ENCODE measurements at places on chromosomes 7 and 10. TPM values are rescaled to one million over a fixed set of nuclear protein-coding genes. Genes with fewer than 3 reads are reported as not detected.

DNA sequence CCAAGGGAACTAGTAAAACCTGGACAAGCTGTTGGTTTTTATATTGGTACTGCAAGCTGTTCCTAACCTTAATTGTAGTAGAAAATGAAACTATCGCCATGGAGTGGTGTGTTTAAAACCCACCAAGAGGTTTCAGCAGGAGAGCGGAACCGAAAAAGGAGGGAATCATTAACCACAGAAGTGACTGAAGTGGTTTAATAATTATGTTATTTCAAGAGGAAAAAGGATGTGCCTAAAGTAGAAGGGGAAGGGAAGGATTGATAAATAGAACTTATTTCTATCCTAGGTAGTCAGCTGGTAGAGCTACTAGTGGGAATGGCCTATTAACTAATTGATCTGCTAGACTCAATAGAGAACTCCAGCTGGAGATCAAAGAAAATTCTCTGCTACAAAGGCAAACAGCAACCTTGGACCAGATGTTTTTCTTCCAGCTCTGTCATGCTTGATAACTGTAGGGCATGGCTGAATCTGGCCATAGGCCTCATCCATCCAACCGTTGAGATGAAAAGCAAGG lies 91.8 kb downstream of the BAMBI start:
- H3K27ac ChIP-seq = no peak overlapping the region
- no peaks in the 10 kb centered on the region for H3K27me3 ChIP-seq
- no peaks in the 10 kb centered on the region for H3K36me3 ChIP-seq

DNA sequence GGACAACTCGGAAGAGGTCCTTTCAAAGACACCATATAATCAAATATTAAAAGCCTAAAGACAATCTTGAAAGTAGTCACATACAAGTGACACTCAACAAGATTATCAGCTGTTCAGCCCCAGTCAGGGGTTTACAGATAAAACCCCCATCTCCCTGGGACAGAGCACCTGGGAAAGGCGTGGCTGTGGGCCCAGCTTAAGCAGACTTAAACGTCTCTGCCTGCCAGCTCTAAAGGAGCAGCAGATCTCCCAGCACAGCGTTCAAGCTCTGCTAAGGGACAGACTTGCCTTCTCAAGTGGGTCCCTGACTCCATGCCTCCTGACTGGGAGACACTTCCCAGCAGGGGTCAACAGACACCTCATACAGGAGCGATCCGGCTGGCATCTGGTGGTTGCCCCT lies 18.0 kb downstream of the CDCA7L start:
- no peak overlapping the region for H3K4me3 ChIP-seq
- no peak overlapping the region for H3K27ac ChIP-seq
- peaks cover 27% of the 10 kb centered on the region for H3K4me1 ChIP-seq
- peaks cover 29% of the 10 kb centered on the region for H3K36me3 ChIP-seq
- no peak for DNase-seq

DNA sequence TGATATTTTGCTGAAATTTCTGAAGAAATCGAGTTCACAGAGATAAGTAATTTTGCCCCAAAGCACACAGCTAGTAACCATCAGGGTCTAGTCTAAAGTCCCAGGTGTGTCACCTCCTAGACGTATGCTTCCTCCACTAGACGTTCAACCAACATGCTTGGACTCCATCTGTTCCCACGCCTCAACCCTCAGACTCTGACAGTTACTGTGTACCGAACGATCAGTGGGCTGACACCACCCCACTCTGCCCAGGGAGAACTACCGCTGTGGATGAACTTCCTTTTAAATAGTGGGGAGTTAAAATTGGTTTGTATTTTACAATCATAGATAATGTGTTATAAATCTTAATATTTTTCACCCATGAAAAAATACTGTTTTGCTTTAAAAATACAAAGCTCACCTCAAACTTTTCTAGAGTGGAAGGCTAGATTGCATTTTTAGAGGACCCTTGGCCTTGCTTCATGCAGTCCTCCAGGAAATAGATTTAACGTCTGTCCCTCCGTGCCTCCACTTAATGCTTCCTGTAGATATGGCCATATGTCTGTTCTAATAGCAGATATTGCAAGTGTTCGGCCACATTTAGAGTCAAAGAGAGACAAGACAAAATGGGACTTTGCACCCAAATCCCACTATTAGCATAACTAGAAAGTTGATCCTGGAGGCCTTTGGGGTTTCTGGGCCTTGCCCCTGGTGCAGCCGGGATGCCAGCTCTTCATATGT lies 91.4 kb upstream of the ZPBP start:
- no peak for DNase-seq
- H3K36me3 ChIP-seq = no peaks in the 10 kb centered on the region

DNA sequence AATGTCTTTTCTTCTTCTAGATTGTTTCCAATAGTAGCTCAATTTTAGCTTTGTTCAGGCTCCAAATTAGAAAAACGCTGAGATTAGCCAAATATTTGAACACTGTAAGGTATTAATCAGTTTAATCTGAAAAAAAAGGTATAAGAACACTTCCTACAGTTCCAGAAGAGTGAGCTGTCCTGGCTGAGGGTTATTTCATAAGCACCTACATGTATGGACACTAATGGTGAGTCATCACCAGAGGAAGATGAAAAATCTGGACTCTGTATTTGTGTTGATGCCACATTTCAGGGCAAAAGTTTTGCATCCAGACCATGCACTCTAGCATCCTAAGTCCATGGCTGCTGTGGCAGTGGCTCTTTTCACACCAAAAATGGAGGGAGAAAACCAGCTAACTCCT lies 189.5 kb downstream of the ANKRD30A start:
- no peaks in the 10 kb centered on the region for H3K36me3 ChIP-seq
- no peak overlapping the region for H3K4me3 ChIP-seq
- no peaks in the 10 kb centered on the region for H3K27me3 ChIP-seq
- no peak overlapping the region for H3K27ac ChIP-seq
- H3K4me1 ChIP-seq = no peaks in the 10 kb centered on the region
- DNase-seq = no peak

Gene TBRG4
- 63.7 TPM for total RNA-seq

- DNase-seq = no peak
- no peak overlapping the region for H3K27ac ChIP-seq
- no peak overlapping the region for H3K4me3 ChIP-seq
- H3K4me1 ChIP-seq = no peaks in the 10 kb centered on the region
Observed at GRCh38 chr10:121085367-121085766, 234.2 kb downstream of the WDR11 start.

Gene SVOPL
- total RNA-seq = not detected

GRCh38 chr7:107890962-107891635 lies at the start of gene DLD:
TSS of gene DLD (plus strand) at chr7:107891183. CDS start at chr7:107891251, 68 bp downstream.
- peaks cover 20% of the 10 kb centered on the region for H3K36me3 ChIP-seq
- H3K27me3 ChIP-seq = peaks cover 2% of the 10 kb centered on the region

- peak overlapping the region; percentile 57 for H3K27ac ChIP-seq
- peaks cover 59% of the 10 kb centered on the region for H3K36me3 ChIP-seq
- DNase-seq = peak; percentile 15
- no peak overlapping the region for H3K4me3 ChIP-seq
- peaks cover 70% of the 10 kb centered on the region for H3K4me1 ChIP-seq
Observed at GRCh38 chr7:137919987-137920386, 73.2 kb upstream of the DGKI start.

Gene EVX1
- total RNA-seq = not detected

DNA sequence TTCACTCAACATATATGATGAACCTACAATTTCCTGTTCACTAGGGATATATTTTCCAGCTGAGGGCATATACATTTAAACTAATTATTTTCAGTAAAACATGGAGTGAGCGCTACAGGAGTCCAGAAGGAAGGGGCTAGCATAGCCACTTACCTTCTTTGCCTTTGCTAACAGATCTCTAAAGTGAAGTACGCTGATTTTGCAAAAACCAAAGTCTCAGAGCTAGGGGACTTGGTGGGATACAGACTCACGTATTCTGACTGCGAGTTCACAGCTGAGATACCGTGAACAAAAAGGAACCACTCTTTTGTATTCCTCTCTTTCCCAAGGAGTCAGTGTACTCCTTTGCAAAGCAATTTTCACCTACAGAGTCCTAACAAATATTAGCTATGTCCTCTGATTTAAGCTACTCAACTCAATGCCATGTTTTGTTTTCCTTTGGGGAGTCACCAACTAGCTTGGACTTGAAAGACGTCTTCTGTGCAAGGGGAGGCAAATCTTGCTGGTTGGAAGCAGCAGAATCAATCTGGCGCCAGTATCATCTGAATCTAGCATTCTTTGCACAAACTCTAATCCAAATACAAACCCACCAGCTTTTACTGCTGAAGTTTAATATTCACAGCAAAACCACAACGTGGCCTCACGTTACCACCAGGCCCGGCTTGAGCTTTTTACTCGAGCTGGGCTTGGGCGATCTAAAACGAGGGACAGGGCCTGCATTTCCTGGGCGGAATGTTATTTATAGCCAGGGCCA lies 657 bp downstream of the CDNF start:
- H3K27me3 ChIP-seq = no peaks in the 10 kb centered on the region
- H3K36me3 ChIP-seq = peaks cover 12% of the 10 kb centered on the region
- no peak for DNase-seq
- H3K4me1 ChIP-seq = peaks cover 20% of the 10 kb centered on the region
- peak overlapping the region; percentile 91 for H3K4me3 ChIP-seq
- peak overlapping the region; percentile 90 for H3K27ac ChIP-seq

DNA sequence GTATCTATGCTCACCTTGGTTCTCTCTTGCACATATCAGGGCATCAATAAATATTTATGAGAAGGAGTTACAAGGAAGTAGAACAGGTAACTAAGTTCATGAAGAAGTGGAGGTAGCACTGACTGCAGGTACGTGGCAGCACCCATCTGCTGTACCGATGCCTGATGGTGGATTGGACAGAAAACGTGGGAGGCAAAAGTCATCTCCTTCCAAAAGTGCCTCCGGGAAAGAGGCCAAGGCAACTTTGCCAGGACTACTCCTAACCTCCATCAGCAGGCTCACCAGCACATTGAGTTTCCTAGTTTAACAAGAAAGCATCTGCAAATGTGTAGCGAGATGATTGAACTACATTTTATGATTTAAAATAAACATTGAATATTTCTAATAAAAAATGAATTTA lies 248.8 kb downstream of the ANKRD7 start:
- H3K4me1 ChIP-seq = no peaks in the 10 kb centered on the region
- no peak overlapping the region for H3K27ac ChIP-seq
- no peak for DNase-seq

DNA sequence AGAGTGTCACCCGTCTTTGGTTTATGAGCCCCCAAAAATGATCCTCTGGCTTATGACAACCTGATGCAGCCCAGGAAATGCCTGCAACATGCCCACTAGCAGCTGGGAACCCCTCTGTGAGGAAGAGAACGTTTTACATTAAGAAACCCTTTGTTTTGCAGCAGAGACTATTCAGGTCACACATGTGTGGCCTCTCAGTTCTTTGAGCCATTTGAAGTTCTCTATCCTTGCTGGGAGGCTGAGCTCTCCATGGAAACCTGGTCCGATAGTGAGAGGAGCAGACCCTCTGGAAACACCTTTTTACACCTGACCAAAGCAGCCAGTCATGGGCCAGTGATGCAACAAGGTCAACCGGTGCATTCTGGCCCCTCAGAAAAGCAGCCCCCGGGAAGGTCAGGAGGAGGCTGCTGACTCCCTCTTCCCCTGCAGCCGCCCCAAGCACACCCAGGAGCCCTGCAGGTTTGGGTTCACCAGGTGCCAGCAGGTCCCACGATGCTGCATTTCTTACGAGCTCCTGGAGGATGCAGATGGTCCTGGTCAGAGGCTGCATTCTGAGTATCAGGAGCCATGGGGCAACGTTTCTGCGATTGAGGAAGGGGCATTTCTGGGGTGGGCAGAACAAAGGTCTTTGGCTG lies 134.3 kb downstream of the ZMYND11 start:
- no peak for DNase-seq
- peaks cover 4% of the 10 kb centered on the region for H3K36me3 ChIP-seq
- H3K4me3 ChIP-seq = no peak overlapping the region

- peaks cover 23% of the 10 kb centered on the region for H3K4me1 ChIP-seq
- no peak overlapping the region for H3K27ac ChIP-seq
- H3K4me3 ChIP-seq = no peak overlapping the region
Observed at GRCh38 chr10:123136806-123137642, 1.3 kb downstream of the HMX3 start.

Gene SP4
- 3.6 TPM for total RNA-seq

Gene NPFFR1
- not detected for total RNA-seq

GRCh38 chr7:133561396-133561795 lies 308.5 kb downstream of the EXOC4 start:
- H3K4me1 ChIP-seq = peaks cover 51% of the 10 kb centered on the region
- no peaks in the 10 kb centered on the region for H3K36me3 ChIP-seq
- H3K27ac ChIP-seq = no peak overlapping the region
- DNase-seq = no peak
- no peak overlapping the region for H3K4me3 ChIP-seq
- peaks cover 2% of the 10 kb centered on the region for H3K27me3 ChIP-seq

DNA sequence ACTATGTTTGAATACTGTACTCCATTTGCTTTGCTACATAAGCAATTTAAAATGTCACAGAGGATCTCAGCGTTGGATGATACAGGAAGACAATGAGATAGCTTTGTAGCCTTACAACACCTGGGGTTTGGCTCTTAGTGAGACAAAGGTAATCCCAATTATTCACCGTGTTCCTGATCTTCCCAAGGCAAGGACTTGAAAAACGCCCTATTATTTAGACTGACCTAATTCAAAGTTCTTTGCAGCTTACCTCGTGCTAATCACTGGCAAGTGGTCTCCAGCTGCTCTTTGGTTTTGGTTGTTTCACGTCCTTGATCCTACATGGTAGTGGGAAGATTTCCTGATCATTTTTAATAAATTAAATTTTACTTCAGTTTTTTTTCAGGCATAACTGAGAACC lies 23.0 kb upstream of the C7orf33 start:
- H3K36me3 ChIP-seq = no peaks in the 10 kb centered on the region
- H3K4me3 ChIP-seq = no peak overlapping the region
- peaks cover 7% of the 10 kb centered on the region for H3K27me3 ChIP-seq
- peaks cover 24% of the 10 kb centered on the region for H3K4me1 ChIP-seq
- DNase-seq = no peak
- H3K27ac ChIP-seq = no peak overlapping the region

DNA sequence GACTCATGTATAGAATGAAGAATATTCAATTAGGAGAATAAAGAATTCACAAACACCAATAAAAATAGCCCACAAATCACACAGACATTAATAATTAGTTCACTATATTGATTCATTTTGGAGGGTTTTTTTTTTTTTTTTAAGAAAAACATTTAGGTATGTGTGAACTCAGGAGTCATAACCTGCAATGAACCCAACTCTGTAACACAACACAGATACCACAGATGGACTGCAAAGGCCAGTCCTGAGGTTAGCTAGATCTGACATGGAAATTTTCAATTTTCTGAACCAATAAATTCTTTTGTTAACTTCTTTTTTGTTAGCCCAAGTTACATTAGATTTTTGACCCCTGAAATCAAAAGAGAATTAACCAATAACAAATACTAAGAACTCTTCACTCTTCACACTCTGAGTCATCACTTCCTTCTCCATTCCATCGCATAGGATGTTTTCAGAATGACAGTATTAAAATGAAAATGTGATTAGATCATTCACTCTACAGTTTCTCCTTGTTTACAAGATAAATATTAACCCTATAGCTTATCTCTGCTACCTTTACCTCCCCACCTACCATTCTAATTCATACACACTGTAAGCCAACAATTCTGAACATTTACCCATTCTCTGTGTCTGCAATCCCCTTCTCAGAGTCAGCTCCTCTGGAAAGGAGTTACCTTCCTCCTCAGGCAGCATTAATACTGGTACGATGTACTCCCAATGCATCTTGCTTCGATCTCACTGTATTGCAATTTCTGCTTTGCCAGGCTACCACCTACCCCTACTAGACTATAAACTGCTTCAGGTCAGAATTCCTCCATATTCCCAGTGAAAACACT lies 141.5 kb downstream of the LRRN3 start:
- peaks cover 2% of the 10 kb centered on the region for H3K27me3 ChIP-seq
- DNase-seq = peak; percentile 36
- peak overlapping the region; percentile 32 for H3K4me3 ChIP-seq
- peaks cover 34% of the 10 kb centered on the region for H3K4me1 ChIP-seq

Gene CTAGE6
- total RNA-seq = not detected

Gene TACC2
- 20.7 TPM for total RNA-seq

Gene MSMB
- total RNA-seq = not detected

Gene OPALIN
- total RNA-seq = not detected
